Suprapubic skin (tissue), 4 donors: ENCODE measurements at places on chromosomes 4 and X. TPM values are rescaled to one million over a fixed set of nuclear protein-coding genes. Genes with fewer than 3 reads are reported as not detected.

- no peak for DNase-seq
Measured at GRCh38 chr4:99825272-99825671, 8.6 kb downstream of the DAPP1 start.

DNA sequence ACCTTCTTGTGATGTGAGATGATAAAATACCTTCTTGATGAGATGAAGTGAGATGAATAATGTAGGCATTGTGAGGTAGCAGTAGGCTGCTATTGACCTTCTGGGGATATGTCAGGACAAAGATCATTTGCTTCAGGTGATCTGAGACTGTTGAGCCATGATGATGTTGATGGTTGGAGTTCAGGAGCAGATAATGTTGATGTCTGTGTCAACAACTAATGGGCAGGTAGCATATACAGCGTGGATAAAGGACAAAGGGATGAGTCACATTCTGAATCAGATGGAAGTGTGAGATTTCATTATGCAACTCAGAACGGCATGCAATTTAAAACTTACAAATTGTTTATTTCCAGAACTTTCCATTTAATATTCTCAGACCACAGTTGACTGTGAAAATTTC, 57.3 kb downstream of the RAP1GDS1 start:
- no peak for DNase-seq

Gene SMIM10L2A
- 1.4 TPM for total RNA-seq

Gene NPY2R
- total RNA-seq = 0.65 TPM

Gene SPANXN3
- total RNA-seq = not detected
